ENCODE measurements at places on chromosomes 6 and 20. TPM values are rescaled to one million over a fixed set of nuclear protein-coding genes. Genes with fewer than 3 reads are reported as not detected.

- no peak overlapping the region for H3K4me3 ChIP-seq
- no peaks in the 10 kb centered on the region for H3K4me1 ChIP-seq
- H3K27ac ChIP-seq = no peak overlapping the region
- no peak for DNase-seq
- H3K36me3 ChIP-seq = peaks cover 2% of the 10 kb centered on the region
- H3K27me3 ChIP-seq = no peaks in the 10 kb centered on the region
Measured at GRCh38 chr6:56567501-56567900, 75.2 kb downstream of the DST start.

- H3K27me3 ChIP-seq = no peaks in the 10 kb centered on the region
- H3K27ac ChIP-seq = no peak overlapping the region
- no peaks in the 10 kb centered on the region for H3K4me1 ChIP-seq
- no peak overlapping the region for H3K4me3 ChIP-seq
Measured at GRCh38 chr20:50338479-50339391, 148.1 kb downstream of the CEBPB start.

DNA sequence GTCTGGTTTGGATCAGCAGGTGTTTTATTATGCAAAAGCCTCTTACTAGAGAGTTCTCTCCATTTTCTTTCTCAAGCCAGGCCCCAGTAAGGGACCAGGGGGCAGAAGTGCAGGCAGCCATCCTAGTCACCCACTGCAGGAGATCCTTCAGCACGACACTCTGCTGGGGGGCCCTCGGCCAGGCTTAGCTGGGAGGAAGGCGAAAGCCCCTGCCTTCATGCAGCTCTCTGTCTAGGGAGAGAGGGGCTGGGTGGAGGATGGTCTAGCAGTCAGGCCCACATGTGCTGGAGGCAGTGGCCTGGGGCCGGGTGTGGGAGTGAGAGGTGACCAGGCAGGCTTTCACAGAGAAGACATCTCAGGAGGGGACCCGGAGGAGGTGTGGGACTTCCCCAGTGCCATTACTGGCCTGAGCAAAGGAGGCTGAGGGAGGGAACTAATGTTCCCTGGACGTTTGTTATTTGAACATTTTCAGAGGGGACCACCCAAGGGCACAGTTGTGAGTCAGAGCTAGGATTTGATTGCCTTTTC lies 33.5 kb upstream of the VSTM2L start:
- no peaks in the 10 kb centered on the region for H3K36me3 ChIP-seq
- H3K4me1 ChIP-seq = no peaks in the 10 kb centered on the region
- no peak overlapping the region for H3K4me3 ChIP-seq
- no peak overlapping the region for H3K27ac ChIP-seq

GRCh38 chr6:8175046-8175777 lies 72.9 kb upstream of the EEF1E1 start:
- no peaks in the 10 kb centered on the region for H3K36me3 ChIP-seq
- no peak for DNase-seq
- no peaks in the 10 kb centered on the region for H3K4me1 ChIP-seq
- H3K27ac ChIP-seq = no peak overlapping the region

DNA sequence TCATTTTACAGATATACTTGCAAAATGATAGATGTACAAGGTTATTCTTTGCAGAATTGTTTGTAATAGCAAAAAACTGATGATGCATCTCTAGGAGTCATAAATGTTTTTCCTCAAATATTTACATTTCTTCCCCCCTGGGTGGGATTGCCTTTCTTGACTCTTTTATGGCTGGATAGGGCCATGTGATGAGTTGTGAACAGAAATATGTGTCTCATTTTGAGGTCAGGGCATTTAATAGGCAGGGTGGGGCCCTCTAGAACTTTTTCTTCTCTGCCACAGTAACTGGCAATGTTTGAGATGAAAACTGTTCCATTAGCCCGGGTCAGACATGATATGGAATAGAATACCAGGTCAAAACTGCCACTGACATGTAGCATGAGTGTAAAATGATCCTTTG lies 159.5 kb upstream of the SYNCRIP start:
- no peaks in the 10 kb centered on the region for H3K4me1 ChIP-seq
- no peaks in the 10 kb centered on the region for H3K36me3 ChIP-seq
- no peak overlapping the region for H3K27ac ChIP-seq
- no peak for DNase-seq

Gene FGD2
- total RNA-seq = 19.9 TPM
